ENCODE measurements at places on chromosomes 13 and 19.

DNA sequence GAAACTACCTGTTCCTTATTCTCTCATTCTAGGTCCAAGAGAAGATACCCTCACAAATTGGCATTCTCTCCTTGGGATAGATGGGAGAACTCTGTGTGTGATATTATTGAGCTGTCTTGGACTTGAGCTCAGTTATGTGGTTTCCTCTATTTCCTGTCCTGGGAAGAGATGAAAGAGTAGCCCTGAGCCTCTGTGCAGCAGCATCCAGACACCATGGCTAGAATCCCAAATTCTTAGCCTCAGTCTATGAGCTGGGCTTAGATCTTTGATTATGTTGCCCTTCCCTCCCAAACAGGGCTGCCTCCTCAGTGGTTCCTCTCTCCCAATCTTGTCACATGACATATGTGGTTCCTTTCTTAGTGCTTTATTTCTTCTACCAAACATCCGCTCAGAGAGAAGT is 290.7 kb downstream of the SPRY2 start:
- no peaks in the 10 kb centered on the region for H3K27me3 ChIP-seq
- H3K36me3 ChIP-seq = no peaks in the 10 kb centered on the region
- no peak overlapping the region for H3K27ac ChIP-seq
- peaks cover 26% of the 10 kb centered on the region for H3K4me1 ChIP-seq

- no peaks in the 10 kb centered on the region for H3K4me1 ChIP-seq
- H3K36me3 ChIP-seq = no peaks in the 10 kb centered on the region
These were observed 356.1 kb upstream of the SLITRK1 start for GRCh38 chr13:84238381-84238780.

DNA sequence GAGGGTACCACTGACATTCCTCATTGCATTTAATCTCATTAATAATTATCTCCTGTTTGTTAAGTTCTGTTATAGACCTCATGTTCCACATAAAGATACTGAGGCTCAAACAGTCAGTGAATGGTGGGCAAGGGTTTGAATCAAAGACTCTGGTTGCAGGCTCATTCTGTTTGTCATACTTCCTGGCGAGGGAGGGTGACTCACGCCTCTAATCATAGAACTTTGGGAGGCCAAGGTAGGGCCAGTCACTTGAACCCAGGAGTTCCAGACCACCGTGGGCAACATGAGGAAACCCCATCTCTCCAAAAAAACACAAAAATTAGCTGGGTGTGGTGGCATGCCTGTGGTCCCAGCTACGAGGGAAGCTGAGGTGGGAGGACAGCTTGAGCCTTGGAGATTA is 220.7 kb upstream of the MIR17HG start:
- H3K4me3 ChIP-seq = no peak overlapping the region
- no peaks in the 10 kb centered on the region for H3K27me3 ChIP-seq

- no peak for DNase-seq
- no peaks in the 10 kb centered on the region for H3K36me3 ChIP-seq
- no peak overlapping the region for H3K4me3 ChIP-seq
- H3K4me1 ChIP-seq = peaks cover 7% of the 10 kb centered on the region
- no peak overlapping the region for H3K27ac ChIP-seq
These were observed 75.7 kb downstream of the MAP4K1 start for GRCh38 chr19:38542040-38542439.

DNA sequence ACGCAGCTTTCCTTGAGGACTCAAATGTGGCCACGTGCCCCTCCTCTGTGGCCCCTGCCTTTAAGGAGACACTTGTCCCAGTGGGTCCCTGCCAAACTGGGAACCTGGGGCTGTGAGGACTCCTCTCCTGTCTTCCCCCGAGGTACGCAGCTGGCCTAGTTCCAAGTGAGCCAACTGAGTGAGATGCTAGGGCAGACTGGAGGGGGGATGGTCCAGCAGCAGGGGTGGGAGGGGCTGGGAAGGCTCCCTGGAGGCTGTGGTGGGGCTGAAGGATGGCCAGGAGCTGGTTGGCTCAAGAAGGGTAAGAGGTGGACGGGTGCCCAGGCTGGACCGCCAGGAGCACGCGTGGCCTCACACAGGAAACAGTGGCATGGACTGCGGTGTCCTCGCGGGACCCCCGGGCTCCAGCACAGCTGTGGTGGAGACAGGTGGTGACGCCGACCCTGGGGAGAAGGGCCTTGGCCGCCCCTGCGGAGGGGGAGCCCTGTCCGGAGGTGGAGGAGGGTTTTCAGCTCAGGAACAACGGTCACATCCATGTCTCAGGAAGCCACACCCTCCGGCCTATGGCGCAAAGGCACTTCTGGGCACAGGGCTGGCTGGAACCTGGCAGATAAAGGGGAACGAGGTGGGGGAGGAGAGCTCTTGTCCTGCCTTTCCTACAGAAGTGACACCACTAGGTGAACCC is 45.8 kb downstream of the MLLT1 start:
- H3K36me3 ChIP-seq = peaks cover 9% of the 10 kb centered on the region
- H3K4me1 ChIP-seq = peaks cover 39% of the 10 kb centered on the region
- H3K4me3 ChIP-seq = no peak overlapping the region
- peak; percentile 28 for DNase-seq
- no peaks in the 10 kb centered on the region for H3K27me3 ChIP-seq

- DNase-seq = no peak
- no peaks in the 10 kb centered on the region for H3K4me1 ChIP-seq
- no peak overlapping the region for H3K4me3 ChIP-seq
These were observed 134.6 kb downstream of the STOML3 start for GRCh38 chr13:38856065-38856464.

DNA sequence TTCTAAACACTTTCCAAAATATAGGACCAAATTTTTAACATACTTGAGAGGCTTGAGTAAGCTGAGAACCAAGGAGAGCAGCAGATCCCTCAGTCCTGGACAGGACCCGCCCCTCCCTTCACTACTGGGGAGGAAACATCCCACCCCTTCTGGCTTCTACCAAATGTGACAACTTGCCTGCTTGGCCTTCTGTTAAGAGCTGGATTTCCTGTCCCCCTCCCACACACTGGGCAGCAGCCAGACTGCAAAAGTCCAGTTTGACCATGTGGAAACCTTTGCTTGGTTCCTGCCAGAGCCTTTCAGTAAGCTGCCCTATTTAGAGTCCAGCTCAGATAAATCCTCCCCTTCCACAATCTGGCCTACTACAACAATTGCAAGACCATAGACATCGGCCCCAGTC is 84.3 kb downstream of the FGF14 start:
- H3K4me3 ChIP-seq = no peak overlapping the region
- no peaks in the 10 kb centered on the region for H3K4me1 ChIP-seq
- no peaks in the 10 kb centered on the region for H3K27me3 ChIP-seq
- DNase-seq = no peak
- H3K27ac ChIP-seq = no peak overlapping the region

- H3K36me3 ChIP-seq = no peaks in the 10 kb centered on the region
- no peak for DNase-seq
- H3K4me1 ChIP-seq = no peaks in the 10 kb centered on the region
- peaks cover 3% of the 10 kb centered on the region for H3K27me3 ChIP-seq
- H3K27ac ChIP-seq = no peak overlapping the region
These were observed 27.4 kb downstream of the C13orf42 start for GRCh38 chr13:51083706-51084105.

- H3K4me1 ChIP-seq = peaks cover under 1% of the 10 kb centered on the region
- H3K27me3 ChIP-seq = no peaks in the 10 kb centered on the region
- H3K27ac ChIP-seq = no peak overlapping the region
- H3K4me3 ChIP-seq = no peak overlapping the region
- H3K36me3 ChIP-seq = no peaks in the 10 kb centered on the region
- DNase-seq = no peak
These were observed 172.4 kb upstream of the UBL3 start for GRCh38 chr13:30022796-30023195.

- no peaks in the 10 kb centered on the region for H3K27me3 ChIP-seq
- H3K4me1 ChIP-seq = no peaks in the 10 kb centered on the region
- no peak for DNase-seq
These were observed 460.7 kb downstream of the GPC6 start for GRCh38 chr13:93687261-93687660.

DNA sequence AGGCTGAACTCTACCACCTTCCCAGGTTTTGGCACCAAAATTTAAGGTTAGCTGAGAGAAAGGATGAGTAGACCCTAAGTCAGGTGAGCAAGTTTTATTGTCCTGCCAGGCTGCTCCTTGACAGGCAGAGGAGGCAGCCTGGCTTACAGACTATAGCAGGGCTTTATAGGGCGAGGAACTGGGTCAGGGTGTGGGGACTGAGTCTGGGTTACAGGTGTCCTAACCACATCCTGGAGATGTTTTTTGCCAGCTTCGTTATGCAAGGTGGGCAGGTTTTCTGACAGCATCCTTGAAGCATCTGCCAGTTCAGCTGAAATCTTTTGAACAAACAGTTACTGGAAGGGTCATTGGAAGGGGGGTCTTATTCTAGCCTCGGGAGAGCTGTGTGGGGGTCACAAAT is 905.7 kb upstream of the SLITRK5 start:
- H3K4me3 ChIP-seq = no peak overlapping the region
- DNase-seq = no peak
- no peaks in the 10 kb centered on the region for H3K36me3 ChIP-seq

GRCh38 chr19:46555628-46556280 is 45.4 kb upstream of the CALM3 start:
- no peaks in the 10 kb centered on the region for H3K4me1 ChIP-seq
- no peak for DNase-seq
- H3K27me3 ChIP-seq = peaks cover 22% of the 10 kb centered on the region
- no peak overlapping the region for H3K4me3 ChIP-seq
- no peak overlapping the region for H3K27ac ChIP-seq
- H3K36me3 ChIP-seq = no peaks in the 10 kb centered on the region

DNA sequence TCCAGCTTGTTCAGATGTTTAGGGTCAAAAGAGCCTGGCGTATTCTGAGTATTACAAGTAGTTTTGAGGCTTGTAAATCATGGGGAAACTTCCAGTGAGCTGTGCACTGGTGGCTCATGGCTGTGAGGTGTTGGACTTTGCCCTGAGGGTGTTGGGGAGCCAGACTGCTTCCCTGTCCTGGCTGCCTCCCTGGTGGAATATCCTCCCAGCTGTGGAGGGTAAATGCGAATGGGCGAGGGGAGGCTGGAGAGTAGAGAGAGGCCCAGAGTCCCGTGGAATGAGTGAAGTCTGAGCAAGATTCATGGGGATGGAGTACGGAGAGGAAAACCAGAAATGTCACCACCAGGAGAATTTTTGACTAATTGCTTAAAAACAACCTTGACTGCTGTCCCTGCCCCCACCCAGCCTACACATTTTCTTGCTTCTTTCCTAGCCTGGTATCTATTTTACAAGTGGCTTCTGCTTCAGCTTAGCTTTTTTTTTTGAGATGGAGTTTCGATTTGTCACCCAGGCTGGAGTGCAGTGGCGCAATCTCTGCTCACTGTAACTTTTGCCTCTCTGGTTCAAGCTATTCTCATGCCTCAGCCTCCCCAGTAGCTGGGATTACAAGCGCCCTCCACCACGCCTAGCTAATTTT is 3.7 kb downstream of the SNRPA start:
- H3K4me3 ChIP-seq = no peak overlapping the region
- no peaks in the 10 kb centered on the region for H3K27me3 ChIP-seq
- H3K36me3 ChIP-seq = peaks cover 29% of the 10 kb centered on the region
- H3K27ac ChIP-seq = no peak overlapping the region

GRCh38 chr19:47028195-47028601 is 8.6 kb downstream of the NPAS1 start:
- H3K27me3 ChIP-seq = peaks cover 20% of the 10 kb centered on the region
- H3K4me1 ChIP-seq = no peaks in the 10 kb centered on the region
- no peak overlapping the region for H3K27ac ChIP-seq
- no peak overlapping the region for H3K4me3 ChIP-seq

DNA sequence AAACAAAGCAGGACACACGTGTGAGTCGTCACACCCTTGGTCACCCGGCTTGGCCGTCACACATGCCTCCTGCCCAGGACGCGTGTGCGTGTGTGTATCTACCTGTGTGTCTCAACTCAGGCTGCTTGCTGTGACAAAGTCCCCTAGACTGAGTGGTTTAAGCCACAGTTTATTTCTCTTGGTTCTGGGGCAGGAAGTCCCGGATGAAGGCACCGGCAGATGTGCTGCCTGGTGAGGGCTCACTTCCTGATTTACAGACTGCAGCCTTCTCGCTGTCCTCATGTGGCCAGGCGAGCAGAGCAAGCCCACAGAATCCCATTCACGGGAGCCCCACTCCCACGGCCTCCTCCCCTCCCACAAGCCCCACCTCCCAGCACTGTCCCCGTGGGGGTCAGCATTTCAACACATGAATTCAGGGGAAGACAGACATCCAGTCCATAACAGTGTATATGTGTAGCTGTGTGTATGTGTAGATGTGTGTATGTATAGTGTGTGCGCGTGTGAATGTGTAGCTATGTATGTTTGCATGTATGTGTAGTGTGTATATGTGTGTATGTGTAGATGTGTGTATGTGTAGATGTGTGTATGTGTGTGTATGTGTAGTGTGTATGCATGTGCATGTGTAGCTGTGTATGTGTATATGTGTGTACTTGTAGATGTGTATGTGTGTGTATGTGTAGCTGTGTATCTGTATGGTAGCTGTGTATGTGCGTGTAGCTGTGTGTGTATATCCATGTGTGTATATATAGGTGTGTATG is 51.5 kb downstream of the MCF2L start:
- peaks cover 11% of the 10 kb centered on the region for H3K4me1 ChIP-seq
- DNase-seq = no peak
- no peak overlapping the region for H3K27ac ChIP-seq
- no peaks in the 10 kb centered on the region for H3K36me3 ChIP-seq

- H3K4me3 ChIP-seq = no peak overlapping the region
- peaks cover 29% of the 10 kb centered on the region for H3K27me3 ChIP-seq
- no peaks in the 10 kb centered on the region for H3K4me1 ChIP-seq
These were observed 112.1 kb downstream of the LACC1 start for GRCh38 chr13:43991773-43992201.

- DNase-seq = peak; percentile 38
- H3K27ac ChIP-seq = no peak overlapping the region
- H3K36me3 ChIP-seq = no peaks in the 10 kb centered on the region
- no peaks in the 10 kb centered on the region for H3K27me3 ChIP-seq
- H3K4me3 ChIP-seq = no peak overlapping the region
These were observed 36.5 kb downstream of the B3GLCT start for GRCh38 chr13:31236211-31236786.

GRCh38 chr13:24693862-24694471 is 13.8 kb downstream of the ATP12A start:
- H3K27ac ChIP-seq = no peak overlapping the region
- no peaks in the 10 kb centered on the region for H3K4me1 ChIP-seq
- no peaks in the 10 kb centered on the region for H3K27me3 ChIP-seq
- DNase-seq = peak; percentile 47
- H3K36me3 ChIP-seq = no peaks in the 10 kb centered on the region
- H3K4me3 ChIP-seq = no peak overlapping the region

DNA sequence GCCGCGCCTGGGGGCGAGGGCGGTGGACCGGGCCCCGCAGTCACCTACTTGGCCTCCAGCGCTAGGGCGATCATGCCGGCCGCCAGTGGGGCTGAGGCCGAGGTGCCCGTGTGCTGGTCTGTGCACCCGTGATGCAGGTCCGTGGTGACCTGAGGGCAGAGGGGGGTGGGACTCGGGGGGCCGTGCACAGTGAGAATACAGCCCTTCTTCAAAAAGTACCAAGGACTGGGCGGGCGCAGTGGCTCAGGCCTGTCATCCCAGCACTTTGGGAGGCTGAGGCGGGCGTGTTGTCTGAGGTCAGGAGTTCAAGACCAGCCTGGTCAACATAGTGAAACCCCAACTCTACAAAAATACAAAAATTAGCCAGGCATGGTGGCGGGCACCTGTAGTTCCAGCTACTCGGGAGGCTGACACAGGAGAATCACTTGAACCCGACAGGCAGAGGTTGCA is 5.0 kb upstream of the C19orf25 start:
- no peaks in the 10 kb centered on the region for H3K27me3 ChIP-seq
- DNase-seq = no peak
- no peak overlapping the region for H3K27ac ChIP-seq
- no peak overlapping the region for H3K4me3 ChIP-seq
- H3K4me1 ChIP-seq = no peaks in the 10 kb centered on the region
- no peaks in the 10 kb centered on the region for H3K36me3 ChIP-seq
